Right lung (tissue), 10 donors: ENCODE measurements at places on chromosomes 5 and 9. TPM values are rescaled to one million over a fixed set of nuclear protein-coding genes. Genes with fewer than 3 reads are reported as not detected.

GRCh38 chr9:105676351-105676923 lies 14.2 kb downstream of the TAL2 start:
- DNase-seq = no peak

DNA sequence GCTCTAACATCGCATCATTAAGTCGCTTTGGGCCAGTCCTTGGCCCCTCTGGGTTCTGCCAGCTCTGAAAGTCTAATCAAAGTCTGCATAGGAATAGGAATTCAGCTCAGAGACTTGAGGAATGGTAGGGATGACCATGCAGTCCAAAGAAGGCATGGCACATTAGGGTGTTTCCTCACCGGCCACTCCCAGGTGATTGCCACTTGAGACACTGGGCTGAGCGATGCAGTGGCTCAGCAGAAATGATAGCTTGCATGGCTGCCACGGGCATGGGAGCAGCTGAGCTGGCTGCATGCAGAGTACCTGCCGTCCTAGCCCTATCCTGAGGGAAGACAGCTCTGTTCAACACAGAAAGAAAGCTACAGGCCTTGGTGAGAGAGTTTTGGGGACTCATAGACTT lies 28.8 kb downstream of the AFAP1L1 start:
- no peak for DNase-seq

DNA sequence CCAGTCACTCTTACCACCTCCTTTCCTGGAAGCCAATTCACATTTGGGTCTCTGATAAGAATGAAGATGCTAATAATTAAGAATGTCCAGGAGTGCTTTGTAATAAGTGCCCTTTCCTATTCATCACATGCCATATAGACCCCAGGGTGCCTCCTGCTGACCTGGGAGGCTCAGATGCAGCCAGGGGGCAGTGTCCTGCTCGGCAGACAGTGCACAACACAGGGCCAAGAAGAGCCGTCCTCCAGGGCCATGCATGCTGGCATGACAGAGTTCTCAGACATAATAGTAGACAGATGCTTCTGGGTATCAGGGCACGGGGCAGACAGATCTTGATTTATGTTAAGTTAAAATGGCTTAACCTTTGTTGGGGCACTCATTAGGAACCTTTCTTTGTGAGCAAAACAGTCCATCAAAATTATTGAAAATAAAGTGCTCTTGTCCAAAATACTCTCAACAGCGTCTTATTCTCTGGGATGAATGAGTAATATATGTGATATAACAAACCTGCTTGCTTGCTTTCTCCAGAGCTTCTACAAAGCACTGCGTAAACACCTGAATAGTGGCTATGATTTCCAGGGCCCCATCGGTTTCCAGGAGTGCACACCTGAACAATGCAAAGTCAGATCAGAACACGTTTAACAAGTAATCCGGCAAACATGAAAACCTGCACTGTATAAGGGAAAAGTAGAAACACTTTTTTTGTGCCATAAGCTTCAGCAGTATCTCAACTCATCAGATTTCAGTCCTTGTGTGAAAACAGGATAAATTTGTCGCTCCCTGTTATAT lies 192.7 kb downstream of the FANCC start:
- no peak for DNase-seq

- no peak for DNase-seq
These were observed 105.6 kb downstream of the PSD2 start for GRCh38 chr5:139901251-139901575.

DNA sequence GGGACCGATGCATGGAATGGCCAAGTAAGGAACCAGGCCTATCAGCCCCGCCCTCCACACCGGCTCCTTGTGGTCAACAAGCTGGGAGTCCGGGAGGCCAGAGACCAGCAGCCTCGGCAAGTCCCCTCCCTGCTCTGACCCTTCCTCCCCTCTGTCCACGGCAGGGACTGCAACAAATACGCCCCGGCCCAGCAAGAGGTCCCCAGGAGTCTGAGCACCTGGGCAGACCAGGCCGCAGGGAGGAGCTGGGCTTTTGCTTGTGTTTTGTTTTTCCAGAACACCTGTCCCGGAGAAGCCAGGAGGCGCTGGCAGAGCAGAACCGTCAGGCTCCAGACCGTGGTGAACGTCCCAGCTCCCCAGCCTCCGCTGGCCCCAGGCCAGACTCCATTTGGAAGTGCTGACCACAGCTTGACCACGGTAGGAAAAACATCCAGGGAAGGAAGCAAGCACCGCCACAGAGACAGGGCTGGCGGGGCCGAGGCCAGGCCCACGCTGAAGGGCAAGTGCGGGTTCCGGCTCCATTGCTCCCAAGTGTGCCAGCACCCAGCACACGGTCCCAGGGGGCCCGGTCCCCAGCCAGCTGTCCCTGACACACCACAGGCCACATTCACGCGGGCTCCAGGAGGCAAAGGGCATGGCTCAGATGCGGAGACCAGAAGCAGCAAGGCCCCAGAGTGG lies 56.7 kb downstream of the VAV2 start:
- peak; percentile 41 for DNase-seq

DNA sequence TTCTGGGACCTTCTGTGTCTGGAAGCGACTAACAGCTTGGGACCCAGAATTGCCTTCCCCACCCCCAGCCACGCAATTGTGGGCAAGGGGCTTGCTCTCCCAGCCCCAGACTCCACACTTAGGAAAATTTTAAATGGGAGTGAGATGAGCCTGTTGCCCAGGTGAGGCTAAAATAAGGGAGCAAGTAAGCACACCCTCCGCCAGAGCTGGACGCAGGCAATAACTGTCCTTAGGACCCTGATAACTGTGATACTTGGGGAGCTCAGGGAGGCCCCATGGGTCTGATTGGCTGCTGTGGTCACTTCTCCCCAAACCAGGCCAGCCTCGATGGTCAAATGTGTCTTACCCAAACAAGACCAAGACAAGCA lies 13.3 kb downstream of the ABO start:
- no peak for DNase-seq

DNA sequence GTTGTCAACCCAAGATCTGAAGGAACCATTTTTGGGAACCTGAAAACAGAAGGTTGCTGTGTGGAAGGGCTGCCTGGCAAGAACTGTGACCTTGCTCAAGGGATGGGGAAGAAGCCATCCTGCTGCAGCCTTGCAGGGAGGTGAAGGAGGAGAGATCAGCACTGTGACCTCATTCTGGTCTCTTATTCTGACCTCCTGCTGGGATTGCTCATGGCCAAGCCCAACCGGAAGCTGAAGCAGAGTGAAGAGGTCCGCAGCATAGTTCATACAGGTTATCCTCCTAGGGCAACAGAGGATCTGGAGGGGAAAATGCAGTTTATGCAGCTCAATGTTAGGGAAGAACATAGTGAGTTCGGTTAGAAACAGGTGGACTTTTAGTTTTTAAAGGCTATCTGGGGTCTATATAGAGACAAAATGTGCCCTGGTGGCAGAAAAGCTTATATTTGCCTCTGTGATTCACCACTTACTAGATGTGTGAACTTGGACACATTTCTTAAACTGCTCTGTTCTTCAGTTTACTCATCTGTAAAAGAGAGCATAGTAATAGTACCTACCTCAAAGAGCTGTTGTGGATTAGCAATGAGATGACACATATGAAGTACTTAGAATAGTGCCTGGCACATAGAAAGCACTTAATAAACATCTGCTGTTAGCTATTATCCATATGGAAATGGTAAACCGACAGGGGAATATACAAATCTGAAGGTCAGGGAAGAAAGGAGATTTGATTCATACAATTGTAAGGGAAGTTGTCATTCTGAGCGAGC lies 57.9 kb upstream of the BNC2 start:
- no peak for DNase-seq

GRCh38 chr9:120252248-120252647 lies 327.7 kb downstream of the CDK5RAP2 start:
- no peak for DNase-seq

Gene PCDHA4
- 0.50 TPM for polyA plus RNA-seq

Gene TTC16
- 0.50 TPM for polyA plus RNA-seq

Gene CHSY3
- 7.2 TPM for polyA plus RNA-seq

DNA sequence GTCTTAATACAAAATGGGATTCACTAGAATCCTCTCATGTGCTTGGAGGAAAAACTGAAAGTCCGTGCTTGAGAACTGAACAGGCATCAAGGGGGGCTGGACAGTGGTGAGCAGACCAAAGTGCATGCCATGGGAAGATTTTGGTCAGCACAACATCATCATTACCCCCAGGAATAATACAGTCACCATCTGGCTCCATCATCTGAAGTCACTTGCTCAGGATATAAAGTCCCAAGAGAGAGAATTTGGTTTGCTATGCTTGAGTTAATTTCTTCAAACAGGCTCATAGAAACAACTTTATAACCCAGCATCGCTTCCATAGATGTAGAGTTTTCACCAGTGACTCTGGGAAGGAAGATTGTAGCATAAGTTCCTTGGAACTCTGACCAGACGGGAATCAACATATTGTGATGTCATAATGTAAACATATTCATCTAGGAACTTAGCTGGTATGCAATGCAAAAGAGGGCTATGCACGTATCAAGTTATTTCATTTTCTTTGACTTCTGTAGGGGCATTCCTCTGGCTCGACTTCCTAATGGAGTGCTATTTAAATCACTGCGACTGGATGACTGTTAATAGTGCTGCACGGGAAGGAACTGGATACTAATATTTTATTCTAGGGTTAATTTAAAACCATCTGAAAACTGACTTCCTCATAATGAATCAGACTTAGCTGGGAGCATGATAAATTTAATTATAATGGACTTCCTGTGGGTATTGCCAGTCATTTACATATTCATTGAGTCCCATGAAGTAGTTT lies 145.2 kb downstream of the MTRR start:
- peak; percentile 15 for DNase-seq

GRCh38 chr9:89725271-89725670 lies 120.5 kb downstream of the GADD45G start:
- DNase-seq = no peak

GRCh38 chr5:173670791-173671120 lies 54.3 kb upstream of the BOD1 start:
- DNase-seq = no peak

- DNase-seq = no peak
These were observed 31.3 kb upstream of the LMX1B start for GRCh38 chr9:126582427-126582826.

Gene ZBTB34
- 23.1 TPM for polyA plus RNA-seq

GRCh38 chr5:84779186-84779585 lies 394.5 kb upstream of the EDIL3 start:
- DNase-seq = no peak

Gene KCNIP1
- polyA plus RNA-seq = 3.4 TPM

GRCh38 chr9:26856413-26857032 lies 36.1 kb downstream of the CAAP1 start:
- DNase-seq = no peak

Gene SV2C
- 0.30 TPM for polyA plus RNA-seq

GRCh38 chr9:102669220-102669619 lies 325.9 kb upstream of the CYLC2 start:
- DNase-seq = no peak

DNA sequence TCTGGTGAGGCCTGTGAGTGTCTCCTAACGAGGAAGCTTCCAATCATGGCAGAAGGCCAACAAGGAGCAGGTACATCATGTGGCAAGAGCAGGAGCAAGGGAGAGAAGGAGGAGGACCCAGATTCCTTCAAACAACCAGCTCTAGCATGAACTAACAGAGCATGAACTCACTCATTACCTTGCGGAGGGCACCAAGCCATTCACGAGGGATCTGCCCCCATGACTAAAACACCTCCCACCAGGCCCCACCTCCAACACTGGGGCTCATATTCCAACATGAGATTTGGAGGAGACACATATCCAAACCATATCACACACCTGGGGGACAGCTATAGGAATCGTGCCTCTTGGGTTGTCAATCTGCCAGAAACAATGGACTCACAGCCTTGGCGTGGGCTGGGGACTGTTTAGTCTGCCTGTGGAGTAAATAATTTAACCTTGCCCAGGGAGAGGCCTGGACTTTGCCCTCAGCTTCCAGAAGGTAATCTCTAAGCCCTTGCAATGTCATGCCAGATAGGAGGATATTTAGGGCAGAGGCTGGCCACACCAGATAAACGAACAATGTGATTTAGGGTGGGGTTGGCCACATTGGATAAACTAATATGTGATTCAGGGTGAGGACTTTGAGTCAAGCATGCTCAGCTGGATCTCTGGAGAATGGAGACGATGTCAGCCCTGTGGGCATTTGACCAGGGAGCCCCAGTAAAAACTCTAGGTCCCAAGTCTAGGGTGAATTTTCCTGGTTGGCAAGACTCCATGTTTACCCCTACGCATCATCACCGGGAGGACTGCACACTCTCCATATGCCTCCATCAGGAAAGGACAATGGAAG lies 13.6 kb upstream of the VDAC1 start:
- no peak for DNase-seq

- no peak for DNase-seq
These were observed 28.8 kb upstream of the PLIN2 start for GRCh38 chr9:19156026-19156474.

DNA sequence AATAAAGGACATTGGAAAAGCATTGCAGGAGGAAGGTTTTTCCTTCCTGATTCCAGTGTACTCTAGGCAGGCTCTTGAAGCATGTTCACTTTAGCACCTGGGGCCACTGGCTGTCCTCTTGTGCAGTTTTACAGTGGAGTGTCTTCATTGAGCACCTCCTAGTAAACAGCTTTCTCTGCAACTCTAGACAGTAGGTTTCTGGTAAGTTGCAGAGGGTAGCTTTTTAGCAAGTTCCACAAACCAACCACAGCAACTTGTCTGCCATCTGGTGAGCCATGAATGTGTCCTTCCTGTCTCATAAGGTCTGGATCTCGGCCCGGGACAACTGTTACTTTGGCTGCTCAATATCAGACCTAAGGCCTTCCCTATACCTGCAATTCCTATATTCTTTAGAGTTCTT lies 488.0 kb downstream of the MAN2A1 start:
- no peak for DNase-seq
